ENCODE measurements at places on chromosomes 11 and 22.

- no peak for DNase-seq
These were observed 59.8 kb downstream of the UVRAG start for GRCh38 chr11:75874684-75875341.

DNA sequence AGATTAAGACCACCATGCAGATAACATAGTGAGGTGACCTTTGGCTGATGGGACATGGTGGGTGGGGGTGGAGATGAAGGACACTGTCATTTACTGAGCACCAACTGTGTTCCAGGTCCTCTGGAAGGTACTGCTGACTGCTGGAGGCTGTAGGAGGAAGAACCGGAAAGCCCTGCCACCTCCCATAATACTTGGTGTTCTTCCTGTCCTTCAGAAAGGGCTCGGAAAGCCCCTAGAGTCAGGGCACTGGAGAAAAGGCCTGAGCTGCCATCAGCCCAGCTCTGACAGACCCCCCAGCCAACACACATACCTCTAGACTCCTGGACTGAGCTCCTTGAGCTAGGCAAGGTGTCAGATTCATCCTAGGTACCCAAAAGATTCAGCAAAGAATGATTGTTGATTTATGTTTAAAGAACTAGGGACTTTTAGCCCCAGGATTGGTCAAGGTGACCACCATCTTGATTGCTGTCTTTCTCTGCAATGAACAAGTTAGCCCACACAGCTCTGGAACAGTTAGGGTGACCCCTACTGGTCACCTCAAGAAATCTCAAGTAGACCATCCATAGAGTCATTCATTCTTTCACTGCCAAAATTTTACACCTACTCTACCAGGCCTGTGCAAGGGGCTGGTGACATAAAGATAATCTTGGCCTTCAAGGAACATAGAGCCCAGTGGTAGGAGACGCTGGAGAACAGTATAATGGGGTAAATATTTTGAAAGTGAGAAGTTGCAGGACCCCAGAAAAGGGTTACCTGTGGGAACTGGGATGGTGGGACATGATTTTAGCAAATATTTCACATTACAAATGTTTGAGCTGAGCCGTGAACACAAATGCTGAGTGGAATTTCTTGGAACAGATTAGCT is 39.4 kb downstream of the IRAG1 start:
- DNase-seq: no peak

DNA sequence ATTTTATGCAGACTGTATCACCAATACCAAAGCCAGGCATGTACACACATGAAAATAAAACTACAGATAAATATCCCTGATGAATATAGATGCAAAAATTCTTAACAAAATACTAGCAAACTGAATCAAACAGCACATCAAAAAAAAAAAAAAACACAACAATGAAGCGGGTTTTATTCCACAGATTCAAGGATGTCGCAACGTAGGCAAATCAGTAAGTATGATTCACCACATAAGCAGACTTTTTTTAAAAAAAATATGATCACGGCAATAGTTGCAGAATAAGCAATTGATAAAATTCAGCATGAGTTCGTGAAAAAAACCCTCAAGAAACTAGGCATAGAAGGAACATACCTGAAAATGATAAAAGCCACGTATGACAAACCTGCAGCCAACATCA is 21.3 kb downstream of the OR51F1 start:
- no peak for DNase-seq

DNA sequence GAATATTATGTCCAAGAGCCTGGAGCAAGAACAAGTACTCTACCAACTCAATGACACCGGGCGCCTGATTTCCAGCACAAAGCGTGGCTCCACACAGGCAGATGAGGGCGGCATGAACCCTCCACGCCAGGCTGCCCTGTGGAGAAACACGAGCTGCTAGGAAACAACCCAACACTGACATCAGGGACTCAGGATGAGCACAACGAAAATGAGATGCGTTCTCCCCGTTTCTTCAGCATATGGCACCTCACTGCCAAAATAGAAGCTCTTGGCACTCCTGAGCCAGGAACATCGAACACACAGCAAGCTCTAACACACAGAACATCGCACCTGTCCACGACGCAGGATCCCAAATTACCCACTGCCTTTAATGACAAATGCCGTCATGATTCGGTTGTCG is 68.3 kb downstream of the NCAPD3 start:
- no peak for DNase-seq

DNA sequence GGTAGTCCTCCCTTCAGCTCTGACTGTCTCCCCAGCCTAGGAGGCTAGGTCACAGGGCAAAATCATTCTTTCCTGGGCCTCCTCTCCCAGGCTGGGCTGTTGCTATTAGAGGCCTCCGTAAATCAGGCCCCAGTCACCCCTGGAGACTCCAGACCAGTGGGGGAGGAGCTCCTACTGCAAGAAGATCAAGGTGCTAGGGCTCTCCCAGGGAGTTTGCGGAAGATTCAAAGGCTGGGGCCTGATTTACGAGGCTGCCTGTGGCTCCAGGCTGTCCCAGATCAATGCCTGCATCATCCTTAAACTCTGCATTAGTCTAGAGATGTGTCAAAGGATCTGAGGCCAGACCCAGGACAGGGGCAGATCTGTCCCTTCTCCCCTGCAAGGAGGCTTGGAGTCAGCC is 346.2 kb downstream of the TENM4 start:
- DNase-seq: no peak

DNA sequence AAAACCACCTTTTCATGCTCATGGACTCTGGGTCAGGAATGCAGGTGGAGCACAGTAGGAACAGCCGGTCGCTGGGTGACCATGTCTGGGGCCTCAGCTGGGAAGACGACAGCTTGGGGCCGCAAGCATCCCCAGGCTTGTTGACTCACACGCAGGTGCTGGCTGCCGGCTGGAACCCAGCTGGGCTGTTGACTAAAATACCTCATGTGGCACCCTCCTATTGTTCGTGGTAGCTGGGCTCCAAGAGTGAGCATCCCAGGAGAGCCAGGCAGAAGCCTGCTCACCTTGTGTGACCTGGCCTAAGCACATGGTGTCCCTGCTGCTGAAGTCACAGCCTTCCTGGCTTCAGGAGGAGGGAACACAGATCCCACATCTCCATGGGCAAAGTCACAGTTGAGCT is 9.4 kb downstream of the DPP3 start:
- DNase-seq: no peak

- no peak for DNase-seq
These were observed 2.8 kb upstream of the TMPRSS13 start for GRCh38 chr11:117931971-117932370.

DNA sequence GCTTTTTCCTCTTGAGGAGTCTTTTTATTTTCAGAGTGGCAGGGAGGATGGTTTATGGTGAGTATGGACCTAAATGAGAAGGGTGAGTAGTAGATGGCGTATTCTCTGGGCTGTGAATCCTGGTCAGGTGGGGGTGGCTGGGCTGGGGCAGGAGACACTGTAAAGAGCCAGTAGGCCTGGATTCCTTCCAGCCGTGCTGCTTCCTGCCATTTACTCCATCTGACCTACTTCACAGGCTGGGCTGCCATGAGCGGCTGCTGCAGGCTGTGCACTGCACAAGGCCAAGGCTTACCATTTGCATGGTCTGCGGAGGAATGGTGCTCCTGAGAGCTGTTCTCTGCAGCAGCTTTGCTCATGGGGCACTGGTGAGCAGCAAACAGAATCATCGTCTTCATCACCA is 297.6 kb downstream of the KIRREL3 start:
- DNase-seq: no peak

GRCh38 chr22:37774728-37775127 is 33.0 kb upstream of the GCAT start:
- no peak for DNase-seq

DNA sequence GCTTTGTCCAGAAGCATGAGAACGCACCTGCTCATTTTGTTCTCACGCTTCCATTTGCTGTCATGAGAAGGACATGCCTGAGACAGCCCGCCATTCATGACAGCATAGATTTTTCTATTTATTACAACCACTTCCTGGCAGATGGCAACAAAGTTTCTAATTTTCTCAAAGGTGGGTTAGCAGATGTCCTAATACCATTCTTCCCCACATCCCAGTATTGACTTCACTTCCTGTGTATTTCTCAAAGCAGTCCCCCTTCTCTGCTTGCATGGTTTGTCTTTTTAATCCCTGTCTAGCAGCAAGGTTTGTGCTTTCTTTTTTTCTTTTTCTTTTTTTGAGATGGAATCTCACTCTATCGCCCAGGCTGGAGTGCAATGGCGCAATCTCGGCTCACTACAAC is 94.3 kb downstream of the ISX start:
- no peak for DNase-seq

- DNase-seq: no peak
These were observed 1462.3 kb downstream of the BRD1 start for GRCh38 chr22:48365386-48365785.

- no peak for DNase-seq
These were observed 1335.3 kb downstream of the TBC1D22A start for GRCh38 chr22:48097723-48098122.

DNA sequence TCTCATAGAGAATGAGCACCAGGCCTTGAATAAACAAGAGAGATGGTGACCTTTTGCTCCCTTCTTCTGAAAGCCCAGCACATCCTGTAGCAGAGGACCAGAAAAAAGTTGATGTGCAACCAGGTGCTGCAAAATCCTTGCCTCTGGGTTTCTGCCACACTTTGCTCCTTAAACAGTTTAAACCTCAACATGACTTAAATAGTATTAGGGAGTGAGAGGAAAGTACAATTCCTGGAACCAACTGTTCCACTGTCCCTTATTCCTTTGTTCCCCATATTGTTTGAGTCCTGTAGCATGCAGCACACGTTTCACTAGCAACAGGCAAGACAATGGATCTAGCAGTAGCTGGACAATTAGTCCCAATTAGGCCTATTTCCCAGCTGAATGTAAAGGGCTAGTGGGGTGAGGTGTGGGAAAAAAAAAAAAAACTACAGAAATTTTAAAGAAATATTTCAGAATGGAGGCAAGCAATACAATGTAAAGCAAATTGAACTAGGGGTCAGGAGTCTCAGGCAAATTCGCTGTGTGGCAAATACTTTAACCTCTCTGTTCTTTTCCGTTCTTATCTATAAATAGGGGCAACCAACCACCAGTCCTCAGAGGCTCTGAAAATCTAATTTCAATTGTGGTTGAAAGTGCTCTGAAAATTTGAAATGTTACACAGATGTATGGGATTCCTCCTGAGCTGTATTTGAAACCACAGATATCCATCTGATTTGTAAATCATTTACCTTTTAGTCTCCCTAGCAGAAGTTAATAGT is 6.6 kb downstream of the MPPED2 start:
- no peak for DNase-seq

GRCh38 chr11:43550714-43551113 is 129.8 kb upstream of the HSD17B12 start:
- DNase-seq: no peak

- DNase-seq: no peak
These were observed 67.7 kb downstream of the ST3GAL4 start for GRCh38 chr11:126423154-126423553.

DNA sequence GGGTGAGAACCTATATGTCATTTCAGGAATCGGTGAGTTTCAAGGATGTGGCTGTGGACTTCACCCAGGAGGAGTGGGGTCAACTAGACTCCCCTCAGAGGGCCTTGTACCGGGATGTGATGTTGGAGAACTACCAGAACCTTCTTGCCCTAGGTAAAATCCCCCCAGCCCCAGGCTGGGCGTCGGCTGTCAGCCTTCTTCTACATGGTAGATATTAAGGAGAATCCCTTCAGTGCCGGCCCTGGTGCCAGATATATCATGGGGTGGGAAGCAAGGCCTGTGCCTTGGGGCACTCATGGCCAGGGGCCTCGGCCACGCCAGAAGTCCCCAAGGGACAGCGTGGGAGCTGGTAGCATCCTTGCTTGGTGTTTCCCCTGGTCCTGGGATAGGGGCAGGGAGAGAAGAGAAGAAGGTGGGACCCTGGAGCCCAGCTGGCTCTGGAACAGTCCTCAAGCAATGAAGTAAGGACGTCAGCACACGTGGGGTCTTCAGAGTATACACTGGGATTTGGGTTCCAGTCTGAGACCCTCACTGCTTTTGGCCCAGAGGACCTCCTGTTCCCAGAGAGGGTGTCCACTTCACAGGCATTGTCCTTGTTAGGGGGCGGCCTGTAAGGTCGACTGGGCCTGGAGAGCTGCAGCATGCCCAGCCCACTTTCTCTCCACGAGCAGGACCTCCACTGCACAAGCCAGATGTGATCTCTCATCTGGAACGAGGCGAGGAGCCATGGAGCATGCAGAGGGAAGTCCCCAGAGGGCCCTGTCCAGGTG is 6.8 kb downstream of the ZNF74 start:
- DNase-seq: no peak

GRCh38 chr11:96254087-96254486 is 88.9 kb downstream of the MAML2 start:
- DNase-seq: no peak

GRCh38 chr11:5831196-5831829 is 10.4 kb downstream of the OR52E6 start:
- DNase-seq: no peak

DNA sequence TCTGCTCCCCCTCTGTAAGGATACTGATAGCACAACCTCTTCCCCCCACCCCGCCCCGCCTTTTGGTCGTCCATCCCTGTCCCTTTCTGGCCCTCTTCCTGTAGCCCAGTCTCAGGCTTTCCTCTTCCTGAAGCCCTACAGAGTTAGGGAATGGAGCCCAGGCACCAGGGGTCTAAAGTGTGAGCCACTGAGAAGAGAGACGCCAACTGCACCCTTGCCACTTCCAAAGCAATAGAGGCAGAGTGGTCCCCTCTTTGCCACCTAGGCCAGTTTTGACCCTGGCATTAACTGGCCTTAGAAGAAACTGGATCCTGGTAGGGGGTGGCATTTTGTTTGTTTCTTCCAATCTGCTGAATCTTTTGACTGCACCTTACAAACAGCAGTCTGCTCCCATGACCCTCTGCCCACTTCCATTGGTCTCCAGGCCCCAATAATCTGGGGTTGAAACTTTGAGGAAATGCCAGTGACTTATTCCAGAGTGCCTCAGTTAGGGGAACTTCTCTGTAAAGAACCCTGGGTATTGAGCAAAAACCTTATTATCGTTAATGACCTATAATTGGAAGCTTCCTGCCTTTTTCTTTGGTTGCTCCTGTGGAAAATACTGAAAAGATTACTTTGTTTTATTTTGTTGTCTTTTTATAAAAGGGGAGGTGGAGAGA is 9.7 kb upstream of the GRK2 start:
- no peak for DNase-seq

Measured in keratinocyte (primary cell).